Endothelial cell of coronary artery (primary cell): ENCODE measurements at places on chromosomes 4 and X. TPM values are rescaled to one million over a fixed set of nuclear protein-coding genes. Genes with fewer than 3 reads are reported as not detected.

Gene MAB21L2
- total RNA-seq, result under 0.01 TPM in 1 of 2 replicates, not detected in the other

Gene LRIT3
- under 0.01 and 0.09 TPM in 2 replicates for total RNA-seq

Gene PRKG2
- total RNA-seq, result 0.09 TPM in 1 of 2 replicates, not detected in the other

Gene AFM
- not detected in 2 replicates for total RNA-seq

Gene F8A2
- total RNA-seq, result not detected in 2 replicates

Gene STATH
- not detected in 2 replicates for total RNA-seq

Gene RBM46
- not detected in 2 replicates for total RNA-seq

Gene PPP1R2C
- total RNA-seq, result not detected in 2 replicates

Gene KLF8
- total RNA-seq, result 0.09 and 0.66 TPM in 2 replicates

Gene FOXP3
- not detected in 2 replicates for total RNA-seq

Gene GUCY1B1
- 0.81 and 2.2 TPM in 2 replicates for total RNA-seq

Gene RAB40AL
- 0.36 and 0.75 TPM in 2 replicates for total RNA-seq

Gene ZNF330
- total RNA-seq, result 31.3 and 34.0 TPM in 2 replicates

Gene MAGEB1
- total RNA-seq, result not detected in 2 replicates

Gene VCX3A
- total RNA-seq, result not detected in 2 replicates

Gene XAGE1B
- total RNA-seq, result not detected in 2 replicates

Gene CNGA1
- total RNA-seq, result 0.56 TPM in 1 of 2 replicates, not detected in the other

Gene CLCN5
- 5.5 TPM in 2 replicates for total RNA-seq

Gene PWWP3B
- total RNA-seq, result not detected in 2 replicates

Gene MTTP
- total RNA-seq, result 0.09 TPM in 1 of 2 replicates, not detected in the other

Gene PRR32
- not detected in 2 replicates for total RNA-seq

Gene NEUROG2
- not detected in 2 replicates for total RNA-seq

Gene MSX1
- total RNA-seq, result 3.5 and 3.6 TPM in 2 replicates

Gene SMIM20
- 20.9 and 22.6 TPM in 2 replicates for total RNA-seq

Gene PABPC1L2B
- not detected in 2 replicates for total RNA-seq

Gene GPRASP1
- 0.99 and 2.2 TPM in 2 replicates for total RNA-seq

Gene CLDN34
- 0.09 TPM in 1 of 2 replicates, not detected in the other for total RNA-seq

Gene MAGEA3
- not detected in 2 replicates for total RNA-seq

Gene TMEM271
- total RNA-seq, result not detected in 2 replicates

Gene CXCL10
- total RNA-seq, result 0.09 TPM in 2 replicates

Gene AADAT
- total RNA-seq, result 0.81 and 1.0 TPM in 2 replicates

Gene MEPE
- total RNA-seq, result not detected in 2 replicates

Gene CLDN2
- total RNA-seq, result not detected in 2 replicates

Gene ARHGEF9
- 4.8 and 6.7 TPM in 2 replicates for total RNA-seq

Gene PPARGC1A
- not detected in 2 replicates for total RNA-seq

Gene PABPC1L2A
- not detected in 2 replicates for total RNA-seq

Gene STOX2
- 0.09 and 0.38 TPM in 2 replicates for total RNA-seq

Gene SSX4
- not detected in 2 replicates for total RNA-seq

Gene BST1
- total RNA-seq, result 7.8 and 13.3 TPM in 2 replicates

Gene CT45A1
- total RNA-seq, result not detected in 2 replicates

Gene AGTR2
- total RNA-seq, result not detected in 2 replicates
